HS-5 (cell line): ENCODE measurements at places on chromosomes 12 and 14.

DNA sequence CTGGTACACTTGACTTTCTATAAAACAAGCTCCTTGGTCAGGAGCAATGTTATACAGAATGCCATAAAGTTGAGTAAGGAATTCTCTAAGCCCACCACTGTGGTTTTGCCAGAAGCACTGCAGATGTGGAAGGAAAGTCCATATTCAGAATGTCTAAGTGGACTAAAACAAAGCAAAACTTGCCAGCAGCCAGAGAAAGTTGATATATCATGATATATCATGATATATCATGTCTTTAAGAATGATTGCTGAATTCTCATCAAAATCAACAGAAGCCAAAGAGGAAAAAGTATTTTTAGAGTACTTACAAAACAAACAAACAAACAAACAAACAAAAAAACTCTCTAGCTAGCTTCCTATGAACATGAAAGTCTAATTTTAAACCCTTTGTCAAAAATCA is 424.8 kb upstream of the OR4E1 start:
- no peak for DNase-seq

- no peak for DNase-seq
These were observed 59.4 kb downstream of the BLTP3B start for GRCh38 chr12:100083308-100083707.

GRCh38 chr12:121813951-121814350 is 10.1 kb downstream of the SETD1B start:
- DNase-seq: no peak

DNA sequence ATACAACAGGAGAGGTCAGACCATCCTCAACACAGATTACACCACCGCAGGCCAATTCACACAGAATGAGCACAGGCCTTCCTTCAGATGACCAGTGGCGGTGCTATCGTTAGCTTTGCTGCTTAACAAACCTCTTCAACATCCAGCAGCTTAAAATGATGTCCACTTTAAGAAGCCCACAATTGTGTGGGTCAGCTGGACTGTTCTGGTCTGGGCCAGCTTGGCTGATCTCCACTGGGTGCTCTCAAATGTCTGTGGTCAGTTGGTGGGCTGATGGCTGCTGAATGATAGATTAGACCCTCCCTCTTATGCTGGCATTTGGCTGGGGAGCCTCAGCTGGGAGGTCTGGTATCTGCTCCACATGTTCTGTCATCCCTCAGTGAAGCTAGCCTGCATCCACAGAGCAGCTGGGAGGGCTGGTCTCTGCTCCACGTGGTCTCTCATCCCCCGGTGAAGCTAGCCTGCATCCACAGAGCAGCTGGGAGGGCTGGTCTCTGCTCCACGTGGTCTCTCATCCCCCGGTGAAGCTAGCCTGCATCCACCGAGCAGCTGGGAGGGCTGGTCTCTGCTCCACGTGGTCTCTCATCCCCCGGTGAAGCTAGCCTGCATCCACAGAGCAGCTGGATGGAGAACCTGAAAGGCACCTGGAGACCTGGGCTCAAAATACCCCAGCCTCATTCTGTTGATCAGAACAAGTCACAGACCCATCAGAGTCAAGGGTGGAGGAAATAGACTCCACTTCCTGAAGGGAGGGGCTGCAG is 203.6 kb upstream of the DIO3 start:
- DNase-seq: no peak

- DNase-seq: no peak
These were observed 82.8 kb downstream of the RIN3 start for GRCh38 chr14:92596331-92596907.

- DNase-seq: no peak
These were observed 117.2 kb downstream of the CALM1 start for GRCh38 chr14:90514015-90514398.

DNA sequence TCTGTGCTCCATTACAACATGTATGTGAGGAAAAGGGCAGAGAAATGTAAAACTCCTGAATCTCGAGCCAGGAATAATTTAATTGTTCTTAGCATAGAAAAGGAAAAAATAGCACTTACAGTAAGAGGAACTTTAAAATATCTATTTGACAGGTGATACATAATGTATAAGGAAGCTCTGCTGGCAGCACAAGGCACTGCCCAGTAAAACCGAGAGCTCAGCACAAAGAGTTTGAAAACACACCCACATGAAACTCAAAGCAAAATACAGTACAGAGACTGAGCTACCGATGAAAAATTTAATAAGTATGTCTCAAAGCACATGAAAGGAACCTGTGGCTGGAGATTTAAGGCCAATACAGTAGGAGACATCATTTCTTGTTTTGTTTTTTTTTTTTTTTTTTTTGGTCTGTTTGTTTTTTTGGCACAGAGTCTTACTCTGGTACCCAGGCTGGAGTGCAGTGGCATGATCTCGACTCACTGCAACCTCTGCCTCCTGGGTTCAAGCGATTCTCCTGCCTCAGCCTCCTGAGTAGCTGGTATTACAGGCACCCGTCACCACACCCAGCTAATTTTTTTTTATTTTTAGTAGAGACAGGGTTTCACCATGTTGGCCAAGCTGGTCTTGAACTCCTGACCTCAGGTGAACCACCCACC is 19.2 kb downstream of the CLIP1 start:
- no peak for DNase-seq

GRCh38 chr12:21155522-21156351 is 24.7 kb downstream of the SLCO1B1 start:
- DNase-seq: no peak

- DNase-seq: no peak
These were observed 28.8 kb upstream of the IGF1 start for GRCh38 chr12:102509123-102509626.

GRCh38 chr14:64220466-64220865 is 73.7 kb downstream of the ESR2 start:
- DNase-seq: no peak
